ENCODE measurements at places on chromosomes 1 and 21.

- no peak for DNase-seq
Measured at GRCh38 chr1:87399701-87400100, 71.0 kb downstream of the LMO4 start.

DNA sequence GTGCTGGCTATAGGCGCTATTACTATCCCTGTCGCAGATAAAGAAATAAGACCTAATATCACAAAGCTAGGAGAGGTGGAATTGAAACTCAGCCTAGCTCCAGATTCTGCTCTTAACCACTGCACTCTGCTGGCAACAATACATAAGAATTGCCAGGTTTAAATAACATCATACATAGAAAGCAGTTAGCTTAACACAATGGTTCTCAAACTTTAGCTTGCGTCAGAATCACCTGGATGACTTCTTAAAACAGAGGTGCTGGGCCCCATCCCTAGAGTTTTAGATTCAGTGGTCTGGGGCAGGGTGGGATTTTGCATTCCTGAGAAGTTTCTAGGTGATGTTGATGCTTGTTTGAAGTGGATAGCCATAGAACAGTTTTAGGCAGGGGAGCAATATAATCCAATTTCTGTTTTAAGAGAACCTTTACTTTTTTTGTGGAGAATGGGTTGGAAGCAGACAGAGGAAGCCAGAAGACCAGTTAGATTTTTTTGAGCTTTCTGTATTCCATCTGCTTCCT, 1.1 kb upstream of the POMGNT1 start:
- no peak for DNase-seq

DNA sequence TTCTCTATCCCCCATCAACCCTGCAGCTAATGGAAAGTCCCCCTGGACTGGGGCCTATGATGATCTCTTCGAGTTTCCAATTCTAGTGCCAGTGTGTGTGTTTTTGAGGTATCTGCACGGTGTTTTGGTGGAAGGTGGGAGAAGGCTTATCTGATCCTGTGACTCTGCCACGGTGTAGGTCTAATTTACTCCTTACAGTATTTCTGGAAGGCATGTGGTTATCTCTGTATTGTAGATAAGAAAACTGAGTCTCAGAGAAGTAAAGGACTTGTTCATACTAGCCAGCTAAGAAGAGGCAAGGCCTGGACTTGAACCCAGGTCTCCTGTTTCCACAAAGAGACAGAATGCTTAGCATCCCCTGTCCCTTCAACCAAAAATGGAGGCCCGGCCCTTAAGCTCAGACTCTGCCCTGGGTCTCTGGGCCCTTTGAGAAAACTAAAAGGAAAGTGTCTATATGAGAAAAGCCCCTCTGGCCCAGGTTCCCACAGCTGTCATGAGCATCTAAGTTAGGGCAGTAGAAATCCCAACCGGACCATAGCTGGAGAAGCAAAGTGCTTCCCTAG, 20.3 kb downstream of the RIMS3 start:
- no peak for DNase-seq

DNA sequence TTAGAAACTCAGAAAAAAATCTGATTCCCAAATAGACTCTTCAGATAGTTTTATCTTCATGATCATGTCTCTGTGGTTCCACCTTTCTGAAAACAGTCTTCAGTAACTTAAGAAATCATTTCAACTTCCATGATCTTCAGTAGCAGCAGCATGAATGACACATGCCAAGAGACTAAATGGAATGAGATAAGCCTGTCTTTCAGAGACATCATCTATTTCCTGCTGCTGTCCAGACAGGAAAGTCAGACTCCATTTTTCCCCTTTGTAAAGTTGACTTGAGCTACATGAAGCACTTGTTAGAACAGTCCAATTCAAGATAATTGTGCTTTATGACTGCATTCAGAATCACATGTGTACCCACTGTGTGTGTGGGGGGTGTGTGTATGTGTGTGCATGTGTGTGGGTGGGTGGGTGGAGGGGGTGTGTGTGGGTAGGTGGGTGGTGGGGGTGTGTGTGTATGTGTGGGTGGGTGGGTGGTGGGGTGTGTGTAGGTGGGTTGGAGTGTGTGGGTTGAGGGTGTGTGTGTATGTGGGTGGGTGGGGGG, 58.8 kb downstream of the CLIC4 start:
- no peak for DNase-seq

GRCh38 chr1:47689894-47690293, 252.1 kb downstream of the FOXD2 start:
- no peak for DNase-seq

GRCh38 chr1:70499695-70500094, 88.6 kb downstream of the CTH start:
- DNase-seq, result no peak

- no peak for DNase-seq
Measured at GRCh38 chr21:41213021-41213420, 45.1 kb downstream of the BACE2 start.
